ENCODE measurements at places on chromosomes 6 and 20. TPM values are rescaled to one million over a fixed set of nuclear protein-coding genes. Genes with fewer than 3 reads are reported as not detected.

- DNase-seq, result no peak
Measured at GRCh38 chr20:54209216-54209813, 1.4 kb downstream of the PFDN4 start.

DNA sequence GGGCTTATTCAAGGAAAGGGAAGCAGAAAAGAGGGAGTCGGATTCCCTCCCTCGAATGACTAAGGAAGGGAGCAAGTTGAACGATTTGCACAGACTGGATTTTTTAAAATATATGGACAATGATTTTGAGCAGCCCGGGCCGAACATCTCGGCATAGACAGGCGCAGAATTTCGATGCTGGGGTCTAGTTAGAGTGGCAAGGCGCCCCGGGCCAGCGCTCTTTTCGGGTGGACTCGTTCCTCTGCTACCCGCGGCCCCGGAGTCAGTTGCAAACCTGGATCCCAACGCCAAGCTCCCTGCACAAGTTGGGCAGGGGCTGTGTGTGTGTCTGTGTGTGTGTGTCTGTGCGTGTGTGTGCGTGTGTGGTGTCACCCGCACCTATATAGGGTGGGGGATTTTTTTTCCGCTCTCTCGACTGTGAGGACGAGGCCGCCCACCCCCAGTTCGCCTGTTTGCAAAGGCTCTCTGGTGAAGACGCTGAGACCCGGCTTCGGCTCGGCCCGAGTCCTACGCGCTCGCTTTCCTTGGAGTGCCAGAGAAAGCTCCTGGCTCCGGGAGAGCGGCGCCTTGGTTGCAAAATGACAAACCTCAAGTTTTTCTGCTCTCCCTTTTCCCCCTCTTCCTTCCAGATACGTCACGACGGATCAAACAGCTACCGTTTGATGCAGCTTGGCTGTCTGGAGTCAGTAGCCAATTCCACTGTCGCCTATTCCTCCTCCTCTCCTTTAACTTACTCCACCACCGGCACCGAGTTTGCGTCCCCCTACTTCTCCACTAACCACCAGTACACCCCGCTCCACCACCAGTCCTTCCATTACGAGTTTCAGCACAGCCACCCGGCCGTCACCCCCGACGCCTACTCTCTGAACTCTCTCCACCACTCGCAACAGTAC, 1.4 kb downstream of the TFAP2D start:
- no peak for DNase-seq

TGM3 gene
- 1.4 TPM for total RNA-seq

DNA sequence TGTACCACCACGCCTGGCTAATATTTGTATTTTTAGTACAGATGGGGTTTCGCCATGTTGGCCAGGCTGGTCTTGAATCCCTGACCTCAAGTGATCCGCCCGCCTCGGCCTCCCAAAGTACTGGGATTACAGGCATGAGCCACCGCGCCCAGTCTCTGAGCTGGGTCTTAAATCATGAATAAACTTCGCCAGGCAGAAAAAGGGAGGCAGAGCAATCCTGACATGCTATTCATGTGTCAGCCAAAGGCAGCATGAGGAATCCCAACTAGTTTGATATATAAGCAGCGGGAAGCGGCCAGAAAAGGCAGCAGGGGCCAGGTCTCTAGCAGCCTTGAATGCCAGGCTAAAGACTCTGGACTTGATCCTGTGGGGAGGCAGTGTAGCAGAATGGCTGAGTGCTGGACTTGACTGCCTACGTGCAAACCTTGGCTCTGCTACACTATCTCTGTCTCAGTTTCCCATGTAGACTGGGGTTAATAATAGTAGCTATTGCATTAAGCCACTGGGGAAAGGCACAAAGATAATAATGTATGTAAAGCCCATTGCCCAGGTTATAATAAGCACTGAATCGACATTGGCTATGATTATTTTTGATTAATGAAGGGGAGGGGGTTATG, 1.8 kb downstream of the PROCR start:
- DNase-seq, result no peak

DNA sequence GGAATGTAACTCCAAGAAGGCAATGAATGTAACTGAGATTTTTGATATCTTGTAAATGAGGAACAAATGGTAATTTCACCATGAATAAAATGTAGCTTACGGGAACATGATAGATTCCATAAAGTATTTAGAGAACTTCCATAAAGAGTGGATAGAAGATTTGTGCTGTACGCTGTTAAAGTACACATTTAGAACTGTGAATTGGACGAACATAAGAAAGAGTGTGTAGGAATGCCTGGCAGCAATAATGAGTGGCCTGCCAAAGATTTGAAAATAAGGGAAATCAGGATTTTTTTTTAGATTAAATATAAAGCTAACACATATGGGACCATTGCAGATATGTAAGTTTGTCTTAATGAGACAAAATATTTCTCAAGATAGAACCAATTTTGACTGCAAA, 1153.3 kb upstream of the EYS start:
- DNase-seq, result no peak

DNA sequence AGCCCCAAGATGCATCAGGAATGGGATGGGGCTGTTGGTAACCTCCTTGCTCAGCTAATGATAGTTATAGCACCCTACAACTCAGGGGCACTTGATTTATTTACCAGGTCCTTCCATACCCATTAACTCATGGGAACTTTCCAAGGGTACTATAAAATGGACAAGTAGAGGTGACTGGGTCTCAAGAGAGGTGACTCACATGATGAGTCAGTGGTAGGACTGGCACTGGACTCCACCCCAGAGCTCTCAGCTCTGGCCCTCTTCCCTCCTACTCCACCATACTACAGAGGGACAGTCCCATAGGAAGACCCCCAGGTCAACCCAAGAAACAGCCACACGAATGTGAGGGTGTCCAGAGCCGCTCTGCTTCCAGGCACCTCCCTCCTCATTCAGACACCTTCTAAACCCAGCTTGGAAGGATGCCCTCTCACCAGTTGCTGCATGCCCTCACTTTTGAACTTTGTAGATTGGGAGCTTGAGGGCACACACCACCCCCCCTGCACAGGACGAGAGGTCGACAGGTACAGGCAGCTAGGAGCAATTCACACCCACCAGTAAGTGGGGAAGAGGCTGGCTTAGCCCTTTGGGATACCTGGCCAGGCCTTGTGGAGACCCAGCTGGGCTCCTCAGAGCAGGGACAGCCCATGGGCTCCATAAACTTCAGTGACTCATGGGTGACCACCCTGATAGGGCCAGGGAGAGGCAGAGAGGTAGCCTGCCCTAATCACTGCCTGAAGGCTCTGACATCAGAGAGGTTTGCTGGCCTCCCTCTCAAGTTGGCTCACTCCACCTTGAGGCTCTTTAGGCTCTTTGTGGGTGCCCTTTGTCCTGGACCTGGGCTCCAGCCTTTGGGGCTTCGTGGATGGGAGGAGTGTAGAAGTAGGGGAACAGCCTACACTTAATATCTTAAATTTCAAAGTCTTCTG, 81.6 kb upstream of the MLN start:
- DNase-seq, result no peak

- peak; percentile 71 for DNase-seq
Measured at GRCh38 chr20:53077373-53078205, 105.4 kb downstream of the TSHZ2 start.

DNA sequence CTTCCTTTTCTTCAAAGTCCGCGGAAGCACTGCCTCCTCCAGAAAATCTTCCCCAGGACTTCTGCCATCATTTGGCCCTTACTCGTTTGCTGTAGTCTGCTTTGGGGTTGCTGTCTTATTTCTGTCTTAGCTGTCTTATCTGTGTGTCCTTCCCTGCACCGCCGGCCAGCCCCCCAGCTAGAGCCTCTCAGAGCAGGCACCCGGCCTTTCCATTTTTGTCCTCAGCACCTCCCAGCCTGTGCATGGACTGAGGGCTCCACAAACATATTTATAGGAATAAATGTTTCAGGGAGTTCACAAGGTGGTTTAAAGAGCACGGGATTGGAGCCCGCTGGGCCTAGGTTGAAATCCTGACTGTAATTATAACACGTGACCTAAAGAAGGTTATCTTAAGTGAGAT, 8.1 kb downstream of the GLP1R start:
- DNase-seq, result no peak

DNA sequence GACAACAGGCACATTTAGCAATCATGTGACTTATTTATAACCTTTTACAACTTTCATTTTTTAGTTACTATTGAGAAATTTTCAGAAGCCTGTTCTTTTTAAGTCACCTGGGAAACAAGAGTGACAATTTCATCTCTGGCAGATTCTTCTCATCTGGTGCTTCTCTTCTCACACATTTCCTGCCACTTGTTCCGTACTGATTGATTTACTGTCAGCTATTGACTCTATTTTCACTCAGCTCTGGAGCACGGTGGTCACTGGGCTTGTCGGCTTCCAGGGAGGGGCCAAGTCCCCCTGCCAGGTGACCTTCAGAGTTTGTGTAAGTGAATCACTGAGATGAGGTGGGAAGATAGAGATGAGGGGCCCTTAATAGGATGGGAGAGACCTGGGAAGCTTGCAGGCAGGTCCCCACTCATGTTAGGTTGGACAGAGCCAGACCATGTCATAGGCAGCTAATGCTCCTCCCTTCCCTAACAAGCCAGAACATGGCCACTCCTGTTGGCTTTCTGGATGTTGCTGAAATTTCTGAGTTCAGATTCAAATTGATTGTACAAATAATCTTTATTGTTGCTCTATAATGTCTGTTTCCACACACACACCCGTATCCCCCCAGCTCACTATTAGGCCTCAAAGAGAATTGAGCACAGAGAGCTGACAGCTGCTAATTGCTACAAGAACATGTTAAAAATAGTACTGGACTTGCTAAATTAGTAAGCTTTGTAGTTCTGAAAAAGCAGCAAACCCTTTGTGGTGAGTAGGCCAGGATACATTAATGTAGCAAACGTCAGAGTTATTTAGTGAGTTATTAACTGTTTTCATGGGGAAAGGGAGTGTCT, 13.3 kb downstream of the DUSP22 start:
- DNase-seq, result no peak

ASIP gene
- total RNA-seq, result not detected

DNA sequence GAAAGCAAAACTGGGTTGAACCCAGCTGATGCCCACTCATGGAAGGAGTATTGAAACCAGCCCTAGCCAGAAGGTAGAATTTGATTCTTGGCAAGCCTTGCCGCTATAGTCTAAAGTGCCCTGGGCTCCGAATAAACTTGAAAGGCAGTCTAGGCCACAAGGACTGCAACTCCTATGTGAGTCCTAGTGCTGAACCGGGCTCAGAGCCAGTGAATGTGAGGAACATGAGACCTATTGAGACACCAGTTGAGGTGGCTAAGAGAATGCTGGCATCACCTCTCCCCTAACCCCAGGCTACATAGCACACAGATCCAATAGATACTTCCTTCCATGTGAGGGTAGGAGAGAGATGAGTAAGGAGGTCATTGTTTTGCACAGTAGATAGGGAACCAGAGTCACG, 3.5 kb upstream of the DEFB110 start:
- DNase-seq, result no peak

TAF8 gene
- total RNA-seq, result 26.3 TPM

DNA sequence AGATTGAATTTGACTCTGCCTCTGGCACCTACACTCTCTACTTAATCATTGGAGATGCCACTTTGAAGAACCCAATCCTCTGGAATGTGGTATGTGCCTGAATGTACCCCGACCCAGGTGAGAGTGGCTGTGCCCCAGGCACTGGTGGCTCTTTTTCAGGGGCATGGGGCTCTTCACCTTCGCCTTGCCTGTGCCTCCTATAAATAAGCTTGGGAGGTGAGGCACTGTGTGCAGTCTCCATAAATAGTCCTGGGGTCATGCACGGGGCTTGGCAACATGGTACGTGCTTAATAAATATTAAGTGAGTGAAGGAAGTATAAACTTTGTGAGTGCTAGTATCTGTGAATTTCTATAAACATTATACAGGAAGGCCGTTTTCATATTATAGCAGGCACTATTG, 33.0 kb downstream of the GHRH start:
- no peak for DNase-seq

DNA sequence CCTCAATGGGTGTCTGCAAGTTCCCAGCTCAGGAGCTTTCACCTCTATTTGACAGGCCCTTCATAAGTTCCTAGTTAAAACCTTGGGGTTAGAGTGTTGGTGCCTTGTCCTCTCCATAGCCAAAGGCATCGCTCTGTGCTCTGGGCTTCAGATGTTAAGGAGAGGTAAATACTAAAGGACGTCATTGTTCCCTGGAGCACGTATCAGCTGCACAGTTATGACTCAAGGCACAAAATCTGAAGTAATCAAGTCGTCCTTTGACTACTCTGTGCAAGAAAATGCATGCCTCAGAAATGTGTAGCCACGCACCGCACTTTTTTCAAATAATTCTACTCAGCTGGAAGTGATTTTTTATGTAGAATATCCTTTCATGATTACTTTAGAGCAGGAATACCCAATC, 240.8 kb upstream of the QKI start:
- DNase-seq, result no peak

DNA sequence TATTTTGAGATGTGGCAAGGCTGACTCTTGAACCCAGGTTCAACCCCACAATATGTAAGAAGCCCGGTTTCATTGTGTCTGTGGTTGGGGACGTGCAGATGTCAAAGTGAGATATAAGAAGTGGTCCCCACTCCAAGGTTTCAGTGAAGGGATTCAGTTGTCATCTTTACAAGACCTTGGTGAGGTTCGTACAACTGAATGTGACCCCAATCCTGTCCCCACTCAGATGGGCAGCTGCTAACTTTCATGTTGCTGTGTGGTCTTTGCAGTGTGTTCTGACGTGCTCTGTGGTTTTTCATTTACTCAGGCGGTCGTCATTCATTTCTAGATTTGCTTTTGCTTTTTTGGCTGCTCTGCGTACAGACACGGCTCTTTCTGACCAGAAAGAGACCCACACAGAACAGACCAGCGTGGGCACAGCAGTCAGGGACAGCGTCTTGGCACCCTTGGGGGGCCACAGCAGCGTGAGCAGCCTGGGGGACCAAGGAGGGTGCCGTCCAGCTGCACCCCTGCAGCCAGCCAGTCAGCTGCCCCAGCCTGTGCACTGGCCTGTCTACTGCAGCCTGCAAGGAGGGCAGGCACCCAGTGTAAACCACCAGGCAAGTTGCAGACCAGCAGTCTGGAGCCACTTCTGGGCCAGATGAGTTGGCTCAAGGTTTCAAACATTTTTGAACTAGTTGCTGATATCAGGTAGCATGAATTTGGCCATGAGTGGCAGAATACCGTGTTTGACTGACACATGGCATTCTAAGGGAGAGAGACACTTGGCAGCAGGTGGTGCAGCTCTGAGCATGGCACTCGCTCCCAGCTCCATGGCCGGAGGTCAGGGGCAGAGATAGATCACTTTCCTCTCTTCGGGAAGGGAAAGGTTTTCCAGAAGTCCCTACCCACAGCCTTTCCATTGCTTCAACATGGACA, 49.4 kb upstream of the IRF4 start:
- DNase-seq, result no peak

All from mucosa of gallbladder (tissue), 1 donor.